ENCODE measurements at places on chromosomes 5 and 9.
A peak's percentile ranks its signal among the peaks of the same experiment; 100 is the strongest.

- DNase-seq, result no peak
These were observed 481.1 kb upstream of the ZNF608 start for GRCh38 chr5:125227333-125228095.

DNA sequence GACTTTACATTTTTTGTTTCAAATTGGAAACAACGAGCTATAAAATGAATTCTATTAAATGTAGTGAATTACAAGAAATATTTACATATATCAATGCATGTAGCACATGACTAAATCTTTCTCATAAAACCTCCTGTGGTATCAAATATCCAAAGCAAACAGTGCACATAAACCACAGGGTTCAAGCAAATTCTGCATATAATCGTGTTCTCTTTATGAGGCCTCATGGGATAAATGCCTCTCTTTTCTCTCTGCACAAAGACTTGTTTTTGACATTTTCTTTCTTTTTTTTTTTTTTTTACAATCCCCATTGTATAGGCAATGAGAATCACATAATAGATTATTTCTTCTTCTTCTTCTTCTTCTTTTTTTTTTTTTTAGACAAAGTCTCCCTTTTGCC lies 1117.2 kb upstream of the DMAC1 start:
- DNase-seq, result no peak

- DNase-seq, result no peak
These were observed 107.3 kb upstream of the ANKRD55 start for GRCh38 chr5:56340196-56340980.

DNA sequence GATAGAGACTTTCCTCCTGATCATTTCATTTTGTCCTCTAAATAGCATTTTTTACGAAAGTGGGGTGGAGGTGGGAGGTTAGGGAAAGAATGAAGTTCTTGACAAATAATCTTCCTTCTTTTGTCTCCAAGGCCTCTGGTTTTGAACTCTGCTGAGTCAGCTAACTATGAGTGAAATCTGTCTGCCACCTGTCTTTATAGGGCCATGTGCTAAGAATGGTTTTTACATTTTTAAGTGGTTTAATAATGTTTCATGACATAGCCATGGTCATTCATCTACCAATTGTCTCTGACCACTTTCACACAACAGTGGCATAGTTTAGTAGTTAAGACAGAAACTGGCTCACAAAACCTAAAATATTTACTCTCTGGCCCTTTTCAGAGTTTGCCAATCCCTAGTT lies 7.6 kb downstream of the MAN2A1 start:
- no peak for DNase-seq

DNA sequence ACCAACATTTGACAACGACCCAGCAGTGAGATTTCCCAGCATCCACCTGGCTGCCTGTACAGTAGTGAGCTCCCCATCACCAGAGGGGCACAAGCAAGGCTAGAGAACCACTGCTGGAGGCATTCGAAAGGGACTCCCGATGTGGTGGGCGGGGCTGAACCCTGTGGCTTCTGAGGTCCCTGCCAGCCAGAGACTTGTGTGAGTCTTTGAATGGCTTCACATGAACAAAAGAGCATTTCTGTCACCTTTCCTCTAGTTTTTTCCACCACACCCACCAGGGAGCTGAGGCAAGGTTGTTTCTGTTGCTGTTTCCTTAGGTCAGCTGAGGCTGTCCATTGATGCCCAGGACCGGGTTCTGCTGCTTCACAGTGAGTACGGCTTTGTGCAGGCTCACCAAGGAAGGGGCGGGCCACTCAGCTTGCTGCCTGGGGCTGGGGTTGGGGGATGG lies 15.7 kb downstream of the RGS3 start:
- peak; percentile 45 for DNase-seq

- DNase-seq, result no peak
These were observed 1087.7 kb downstream of the CDH12 start for GRCh38 chr5:21765406-21765805.

DNA sequence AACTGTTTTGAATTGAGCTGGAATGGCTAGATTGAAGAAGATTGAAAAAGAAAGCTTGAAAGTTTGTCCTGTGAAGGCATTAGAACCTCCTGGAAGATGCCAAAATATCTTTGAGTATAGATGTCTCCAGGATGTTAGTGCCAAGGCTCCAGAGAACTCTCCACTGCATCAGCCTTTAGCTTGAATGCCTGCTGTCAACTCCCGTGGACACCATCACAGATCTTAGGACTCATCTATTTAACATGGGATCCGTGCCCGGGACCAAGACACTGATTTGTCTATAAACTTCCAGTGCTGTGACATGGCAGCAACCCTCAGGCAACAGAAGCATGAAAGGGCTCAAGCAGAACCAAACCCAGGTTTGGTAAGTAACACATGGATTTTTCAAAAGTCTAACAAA lies 670.9 kb upstream of the ST8SIA4 start:
- no peak for DNase-seq

DNA sequence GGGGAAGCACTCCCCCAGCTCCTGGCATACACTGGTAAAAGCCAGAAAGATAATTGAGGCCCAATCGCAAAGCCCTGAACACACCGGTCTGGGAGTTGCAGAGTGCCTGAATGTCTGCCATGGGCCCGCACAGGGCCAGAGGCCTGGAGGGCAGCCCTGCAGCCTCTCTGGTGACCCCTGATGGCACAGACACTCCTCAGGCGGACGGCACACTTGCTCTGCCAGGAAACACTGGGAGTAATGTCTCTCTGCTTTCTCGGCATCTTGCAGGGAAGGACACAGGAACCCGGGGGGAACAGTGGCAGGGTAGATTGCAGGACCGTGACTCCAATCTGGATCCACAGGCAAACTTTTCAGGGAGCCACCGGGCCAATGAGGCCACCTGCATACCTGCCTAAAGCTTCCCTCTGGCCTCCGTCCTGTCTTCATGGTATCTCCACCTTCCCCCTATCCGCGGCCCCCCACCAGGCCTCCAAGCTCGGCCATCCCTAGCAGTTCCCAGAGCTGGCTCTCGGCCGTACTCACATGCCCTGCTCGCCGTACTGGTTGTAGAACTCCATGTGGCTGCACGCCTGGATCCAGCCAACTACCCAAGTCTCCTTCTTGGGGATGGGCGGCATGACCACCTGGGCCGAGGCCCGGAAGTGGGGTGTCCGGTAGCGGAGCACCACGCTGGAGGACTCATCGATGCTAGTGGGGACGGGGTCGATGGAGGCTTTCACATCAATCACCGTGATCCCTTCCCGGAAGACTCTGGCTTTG lies 797 bp downstream of the FAM78A start:
- DNase-seq, result peak; percentile 64

DNA sequence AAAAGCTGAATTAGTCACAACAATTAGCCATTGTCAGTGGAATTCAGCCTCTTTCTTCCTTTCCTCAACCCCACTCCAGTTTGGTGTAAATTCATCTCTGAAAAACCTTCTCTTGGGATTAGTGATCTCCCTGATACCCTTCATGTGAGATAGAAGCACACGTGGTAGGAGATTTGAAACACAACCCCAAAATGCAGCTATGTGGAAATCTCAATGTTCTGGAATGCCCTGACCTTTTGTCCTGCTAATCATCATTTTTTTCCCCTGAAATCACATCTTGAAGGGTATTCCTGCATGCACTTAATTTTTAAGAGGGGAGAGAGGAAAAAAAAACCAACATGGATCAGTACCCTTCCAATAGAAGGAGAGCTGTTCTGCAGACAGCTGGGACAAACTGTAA lies 612.6 kb downstream of the EBF1 start:
- no peak for DNase-seq

GRCh38 chr9:124000784-124001457 lies 10.6 kb upstream of the LHX2 start:
- DNase-seq, result no peak

DNA sequence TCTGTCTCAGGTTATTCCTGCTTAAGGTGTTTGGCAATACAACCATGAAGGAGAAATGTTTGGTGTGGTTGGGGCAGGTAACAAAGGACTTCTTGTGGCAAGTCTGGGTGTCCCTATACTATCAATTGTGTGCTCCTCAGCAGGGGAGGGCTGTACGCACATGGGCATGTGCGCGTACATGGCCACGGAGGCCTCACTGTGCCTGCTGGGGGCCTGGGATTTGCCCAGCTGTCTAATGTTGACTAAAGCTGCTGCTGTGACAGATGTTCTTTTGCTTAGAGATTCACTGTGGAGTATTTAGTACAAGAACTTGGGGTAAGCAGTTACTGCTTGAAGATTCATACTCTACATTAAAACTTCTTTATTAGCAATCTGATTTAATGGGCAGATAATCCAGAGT lies 97.5 kb downstream of the HSPA4 start:
- no peak for DNase-seq

GRCh38 chr5:35284364-35284763 lies 54.1 kb upstream of the PRLR start:
- DNase-seq, result no peak
